ENCODE measurements at places on chromosomes 12 and 14.

- no peak for DNase-seq
Observed at GRCh38 chr12:14514154-14514842, 53.4 kb downstream of the PLBD1 start.

- no peak for DNase-seq
Observed at GRCh38 chr12:92156139-92156538, 10.5 kb upstream of the BTG1 start.

GRCh38 chr14:58901826-58902225, 264.1 kb downstream of the DACT1 start:
- DNase-seq = no peak

DNA sequence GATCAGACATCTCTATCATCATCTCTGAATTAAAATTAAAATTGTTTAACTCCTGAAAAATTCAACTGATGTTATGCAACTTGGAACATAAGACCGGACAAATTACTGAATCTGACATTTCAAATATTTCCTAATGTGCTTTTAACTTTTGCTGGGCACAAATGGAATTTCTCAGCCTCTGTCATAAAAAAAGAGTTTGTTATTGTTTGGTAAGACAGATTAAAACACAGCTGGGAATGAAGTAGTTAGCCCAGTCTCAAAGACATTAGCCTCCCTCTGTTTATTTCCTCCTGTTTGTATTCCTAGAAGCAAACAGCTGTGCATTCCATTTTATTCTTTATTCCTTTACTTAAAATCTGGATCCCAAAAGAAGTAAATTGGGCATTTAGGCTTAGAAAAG, 29.4 kb downstream of the PLEKHA5 start:
- DNase-seq = no peak
